Liver (tissue), 10 donors: ENCODE measurements at places on chromosomes 2 and 18. TPM values are rescaled to one million over a fixed set of nuclear protein-coding genes. Genes with fewer than 3 reads are reported as not detected.

GRCh38 chr2:239047420-239047819 is 199.5 kb downstream of the TWIST2 start:
- H3K4me1 ChIP-seq = no peaks in the 10 kb centered on the region
- H3K27me3 ChIP-seq = no peaks in the 10 kb centered on the region
- peaks cover 2% of the 10 kb centered on the region for H3K36me3 ChIP-seq
- no peak overlapping the region for H3K27ac ChIP-seq
- no peak for DNase-seq

Gene DPP10
- total RNA-seq = 4.1 TPM

GRCh38 chr2:213104092-213104902 is 47.1 kb downstream of the IKZF2 start:
- no peak overlapping the region for H3K4me3 ChIP-seq
- H3K27ac ChIP-seq = no peak overlapping the region
- H3K4me1 ChIP-seq = peaks cover 10% of the 10 kb centered on the region
- H3K27me3 ChIP-seq = no peaks in the 10 kb centered on the region
- H3K36me3 ChIP-seq = no peaks in the 10 kb centered on the region

DNA sequence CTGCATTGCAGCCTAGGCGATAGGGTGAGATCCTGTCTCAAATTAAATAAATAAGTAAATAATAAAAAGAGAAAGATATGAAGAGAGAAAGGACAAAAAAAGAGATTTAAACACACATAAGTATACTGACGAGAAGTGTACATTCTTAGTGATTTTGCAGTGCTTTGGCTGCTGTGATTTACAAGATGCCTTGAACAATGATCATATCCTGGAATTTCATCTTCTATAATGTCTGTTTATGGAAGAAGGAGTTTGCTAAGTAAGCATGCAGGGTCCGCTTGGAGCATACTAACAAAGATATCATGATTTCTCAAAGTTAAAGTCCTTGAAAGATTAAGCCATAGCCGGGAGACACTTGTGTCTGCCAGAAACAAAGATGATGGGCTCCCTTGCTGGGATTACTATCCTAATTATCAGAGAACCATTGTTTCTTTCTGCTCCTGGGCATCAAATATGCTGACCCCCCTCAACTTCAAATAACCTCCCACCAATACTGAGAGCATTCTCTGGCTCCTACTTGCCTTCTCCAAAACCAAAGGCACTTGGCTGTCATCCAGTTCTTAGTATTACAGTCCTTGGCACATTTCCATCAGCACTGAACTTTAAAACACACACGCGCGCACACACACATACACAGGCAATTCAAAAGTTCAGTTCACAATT is 47.5 kb upstream of the STAM2 start:
- H3K27ac ChIP-seq = no peak overlapping the region
- peak; percentile 44 for DNase-seq
- H3K36me3 ChIP-seq = no peaks in the 10 kb centered on the region
- no peak overlapping the region for H3K4me3 ChIP-seq
- H3K4me1 ChIP-seq = peaks cover 3% of the 10 kb centered on the region
- H3K27me3 ChIP-seq = no peaks in the 10 kb centered on the region

DNA sequence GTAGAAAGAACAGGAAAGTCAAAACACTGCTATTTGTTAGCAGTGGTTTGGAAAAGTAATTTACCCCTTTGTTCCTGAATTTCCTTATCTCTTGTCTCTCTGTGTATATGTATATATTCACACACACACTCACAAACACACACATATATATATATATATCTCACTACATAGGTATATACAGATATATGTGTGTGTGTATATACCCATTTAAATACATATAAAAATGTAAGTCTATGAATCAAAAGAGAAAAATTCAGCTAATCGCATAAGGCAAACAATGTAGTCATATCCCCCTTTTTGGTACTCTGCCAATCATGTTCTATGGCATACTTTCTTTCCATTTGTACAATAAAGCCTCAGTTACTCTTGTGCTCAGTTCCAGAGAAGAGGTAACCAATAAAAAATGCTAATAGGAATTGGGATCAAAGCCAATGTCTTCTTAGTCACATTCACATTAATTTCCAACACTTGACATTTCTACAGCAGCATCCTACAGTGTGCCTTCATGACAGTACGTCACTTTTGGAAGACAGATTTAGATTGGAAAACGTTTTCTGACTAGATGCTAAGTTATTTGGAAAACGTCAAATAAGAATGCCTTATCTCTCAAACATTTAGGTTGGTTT is 94.6 kb downstream of the MC4R start:
- H3K4me3 ChIP-seq = no peak overlapping the region
- no peaks in the 10 kb centered on the region for H3K4me1 ChIP-seq
- no peak overlapping the region for H3K27ac ChIP-seq
- H3K27me3 ChIP-seq = no peaks in the 10 kb centered on the region

- DNase-seq = no peak
- H3K27me3 ChIP-seq = no peaks in the 10 kb centered on the region
- H3K4me1 ChIP-seq = no peaks in the 10 kb centered on the region
- no peak overlapping the region for H3K27ac ChIP-seq
- H3K4me3 ChIP-seq = no peak overlapping the region
Observed at GRCh38 chr2:214293593-214293992, 117.3 kb upstream of the VWC2L start.

DNA sequence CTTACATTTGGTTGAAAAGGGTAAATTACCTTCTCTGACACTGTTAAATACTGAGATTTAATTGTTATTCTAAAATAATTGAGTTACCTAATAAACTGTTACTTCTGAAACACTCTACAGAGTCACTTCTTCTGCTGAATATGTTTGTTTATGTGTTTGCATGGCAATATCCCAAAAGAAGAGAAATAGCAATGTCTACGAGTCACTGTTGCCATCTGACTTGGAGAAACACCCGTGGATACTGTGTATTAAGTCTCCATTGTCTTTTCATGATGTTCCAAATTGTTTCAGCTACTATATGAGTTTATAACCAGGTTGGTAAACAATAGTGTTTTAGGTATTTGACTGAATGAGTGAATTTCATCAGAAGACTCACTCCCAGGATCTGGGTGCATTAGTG is 754.2 kb upstream of the ID2 start:
- H3K36me3 ChIP-seq = no peaks in the 10 kb centered on the region
- H3K4me1 ChIP-seq = no peaks in the 10 kb centered on the region
- no peak overlapping the region for H3K4me3 ChIP-seq
- no peak for DNase-seq
- no peak overlapping the region for H3K27ac ChIP-seq

Gene REEP1
- total RNA-seq = 1.7 TPM

- H3K4me3 ChIP-seq = no peak overlapping the region
- H3K36me3 ChIP-seq = no peaks in the 10 kb centered on the region
- no peaks in the 10 kb centered on the region for H3K27me3 ChIP-seq
- no peak overlapping the region for H3K27ac ChIP-seq
- H3K4me1 ChIP-seq = peaks cover 53% of the 10 kb centered on the region
Observed at GRCh38 chr2:200380091-200380561, 73.6 kb downstream of the SPATS2L start.

DNA sequence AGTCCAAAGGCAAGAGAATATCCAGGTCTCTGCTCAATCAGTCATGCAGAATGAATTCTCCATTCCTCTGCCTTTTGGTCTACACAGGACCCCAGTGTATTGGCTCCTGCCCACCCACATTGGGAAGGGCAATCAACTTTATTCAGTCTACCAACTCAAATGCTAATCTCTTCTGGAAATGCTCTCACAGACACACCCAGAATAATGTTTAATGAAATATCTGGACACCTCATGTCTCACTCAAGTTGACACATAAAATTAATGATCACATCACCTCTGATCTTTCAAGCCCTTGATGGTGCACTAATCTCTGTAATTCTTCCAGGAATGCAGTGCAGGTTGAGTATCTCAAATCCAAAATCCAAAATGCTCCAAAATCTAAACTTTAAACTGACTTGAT is 315.6 kb downstream of the HRH4 start:
- no peak overlapping the region for H3K27ac ChIP-seq
- no peaks in the 10 kb centered on the region for H3K27me3 ChIP-seq
- H3K36me3 ChIP-seq = no peaks in the 10 kb centered on the region
- H3K4me1 ChIP-seq = no peaks in the 10 kb centered on the region
- no peak for DNase-seq

Gene KIAA1328
- total RNA-seq = 7.4 TPM

DNA sequence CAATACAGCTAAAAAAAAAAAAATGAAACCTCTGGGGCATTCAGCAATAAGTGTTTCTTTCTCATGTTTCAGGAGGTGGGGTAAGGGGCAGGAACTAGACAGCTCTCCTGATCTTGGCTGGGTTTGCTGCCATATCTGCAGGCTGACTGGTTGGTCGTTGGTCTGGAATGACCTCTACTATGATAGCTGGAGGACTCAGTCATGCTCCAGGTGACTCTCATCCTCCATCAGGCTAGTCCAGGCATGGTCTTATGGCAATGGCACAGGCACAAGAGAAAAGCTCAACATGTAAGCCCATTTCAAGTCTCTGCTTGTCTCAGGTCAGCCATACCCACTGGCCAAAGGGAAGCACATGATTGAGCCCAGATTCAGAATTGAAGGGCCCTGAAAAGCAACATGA is 9.5 kb upstream of the SLC1A4 start:
- no peak for DNase-seq
- no peaks in the 10 kb centered on the region for H3K36me3 ChIP-seq
- peaks cover 14% of the 10 kb centered on the region for H3K4me1 ChIP-seq
- no peaks in the 10 kb centered on the region for H3K27me3 ChIP-seq
- H3K4me3 ChIP-seq = no peak overlapping the region
- H3K27ac ChIP-seq = no peak overlapping the region

GRCh38 chr2:238614376-238614775 is 187.6 kb downstream of the ASB1 start:
- H3K27ac ChIP-seq = no peak overlapping the region
- DNase-seq = no peak
- no peak overlapping the region for H3K4me3 ChIP-seq
- H3K4me1 ChIP-seq = no peaks in the 10 kb centered on the region
- H3K36me3 ChIP-seq = no peaks in the 10 kb centered on the region

DNA sequence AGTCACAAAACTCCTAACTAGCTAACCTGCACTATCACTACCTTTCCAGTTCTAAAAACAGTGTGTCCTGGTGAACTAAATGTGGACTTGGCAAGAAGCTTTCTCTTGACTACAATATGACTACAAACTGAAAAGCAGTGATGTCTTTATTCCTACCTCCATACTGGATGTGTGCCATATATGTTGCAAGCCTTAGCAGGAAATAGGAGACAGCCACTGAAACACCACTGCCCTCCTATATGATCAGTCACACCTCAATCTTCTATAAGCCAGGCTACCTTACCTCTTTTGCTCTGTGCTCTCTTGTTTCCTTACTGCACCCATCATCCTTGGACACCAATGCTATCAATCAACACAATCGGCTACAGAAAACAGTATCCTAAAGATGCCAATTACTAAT is 34.1 kb downstream of the SS18 start:
- H3K36me3 ChIP-seq = peaks cover 31% of the 10 kb centered on the region
- no peak overlapping the region for H3K4me3 ChIP-seq
- DNase-seq = no peak
- no peaks in the 10 kb centered on the region for H3K27me3 ChIP-seq
- no peak overlapping the region for H3K27ac ChIP-seq

Gene RAB12
- 16.5 TPM for total RNA-seq

Gene ORMDL1
- 24.0 TPM for total RNA-seq

- H3K27me3 ChIP-seq = no peaks in the 10 kb centered on the region
- no peak overlapping the region for H3K4me3 ChIP-seq
- H3K27ac ChIP-seq = no peak overlapping the region
Observed at GRCh38 chr18:38459131-38459994, 893.8 kb upstream of the CELF4 start.

DNA sequence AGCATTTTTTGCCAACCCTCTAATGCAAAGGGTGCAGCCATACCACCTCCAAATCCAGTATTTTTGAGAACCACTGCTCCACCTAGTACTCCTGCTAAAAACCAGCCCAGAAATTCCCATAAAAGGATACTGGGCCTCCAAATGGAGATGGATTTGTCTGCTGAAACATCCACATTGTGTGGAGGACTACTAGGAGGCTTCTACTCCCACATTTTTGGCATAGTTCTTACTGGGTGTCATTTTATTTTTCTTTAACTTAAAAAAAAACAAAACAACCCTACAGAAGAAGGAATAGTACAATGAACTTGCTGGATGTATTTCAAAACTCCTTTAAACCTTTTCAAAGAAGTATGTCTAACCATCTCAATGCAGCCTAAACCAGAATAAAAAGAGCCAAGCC is 219.2 kb downstream of the SRBD1 start:
- no peaks in the 10 kb centered on the region for H3K27me3 ChIP-seq
- H3K27ac ChIP-seq = no peak overlapping the region
- H3K36me3 ChIP-seq = peaks cover 2% of the 10 kb centered on the region
- no peaks in the 10 kb centered on the region for H3K4me1 ChIP-seq
- no peak overlapping the region for H3K4me3 ChIP-seq

Gene RBM44
- total RNA-seq = 0.09 TPM

DNA sequence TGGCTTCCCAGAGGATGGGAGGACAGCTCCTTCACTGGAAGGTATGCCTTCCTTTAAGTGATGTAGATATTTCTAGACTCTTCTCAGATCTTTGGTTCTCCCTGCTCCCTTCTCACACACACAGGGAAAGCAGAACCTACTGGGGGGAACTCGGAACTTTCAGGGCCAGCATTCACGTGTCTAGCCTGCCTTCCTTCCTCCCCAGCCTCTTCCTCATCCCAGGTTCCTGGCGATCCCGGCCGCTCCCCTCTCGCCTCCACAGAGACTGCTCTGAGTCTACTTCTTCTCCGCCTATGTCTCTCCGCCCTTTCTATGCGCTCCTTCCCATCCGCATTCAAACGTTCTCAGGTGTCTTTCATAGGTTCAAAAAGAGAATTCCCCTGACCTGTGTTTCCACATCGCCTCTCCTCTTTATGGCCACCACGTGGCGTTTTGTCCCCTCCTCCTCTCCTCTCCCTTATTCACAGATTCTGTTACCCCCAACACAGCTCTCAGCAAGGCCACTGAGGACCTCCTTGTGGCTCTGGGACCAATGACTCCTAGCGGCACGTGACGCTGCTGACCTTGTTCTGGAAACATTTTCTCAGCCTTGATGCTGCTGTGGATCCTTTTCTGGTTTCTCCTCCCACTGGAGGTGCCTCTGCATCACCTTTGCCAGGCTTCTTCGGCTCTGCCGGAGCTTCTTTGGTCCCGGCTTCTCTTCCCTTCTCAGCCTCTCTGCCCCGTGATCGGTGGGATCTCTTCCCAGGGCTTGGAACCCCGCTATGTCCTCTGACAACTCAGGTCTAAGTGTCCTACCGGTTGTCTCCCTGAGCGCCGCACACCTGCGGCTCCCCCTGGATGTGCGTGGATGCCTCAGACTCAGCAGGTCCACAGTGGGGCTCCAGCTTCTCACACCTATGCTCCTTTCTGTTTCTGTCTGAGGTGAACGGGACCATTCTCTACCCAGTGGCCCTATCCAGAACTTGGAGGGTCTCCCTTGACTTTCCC is 77.5 kb downstream of the VAPA start:
- no peak overlapping the region for H3K4me3 ChIP-seq
- DNase-seq = no peak
- H3K4me1 ChIP-seq = no peaks in the 10 kb centered on the region
- no peaks in the 10 kb centered on the region for H3K27me3 ChIP-seq
- no peaks in the 10 kb centered on the region for H3K36me3 ChIP-seq

DNA sequence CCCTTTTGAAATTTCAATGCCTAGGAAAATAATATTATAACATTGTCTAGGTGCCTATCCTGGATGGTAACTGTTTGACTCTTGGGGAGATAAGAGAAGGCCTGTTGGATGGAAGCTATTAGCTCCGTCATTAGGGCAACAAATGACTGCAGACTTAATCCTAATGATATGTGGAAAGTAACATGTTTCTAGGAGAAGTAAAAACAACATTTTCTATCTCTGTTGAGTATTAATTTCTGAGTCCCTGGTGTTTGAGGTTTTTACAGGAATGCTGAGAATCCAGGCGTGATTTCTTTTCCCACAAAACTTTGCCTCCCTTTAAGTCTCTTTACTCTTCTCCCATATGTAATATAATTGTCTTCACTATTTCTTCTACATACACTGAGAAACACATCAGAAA is 159.1 kb downstream of the GALNT1 start:
- no peak for DNase-seq
- no peak overlapping the region for H3K27ac ChIP-seq
- H3K36me3 ChIP-seq = no peaks in the 10 kb centered on the region
